NCI-H2029 treated with DMSO at 0.1 percent for 48 hours (cell line): ENCODE measurements at places on chromosomes 12 and 14.

GRCh38 chr12:122385171-122386016 is 37.1 kb downstream of the CLIP1 start:
- DNase-seq, result no peak

DNA sequence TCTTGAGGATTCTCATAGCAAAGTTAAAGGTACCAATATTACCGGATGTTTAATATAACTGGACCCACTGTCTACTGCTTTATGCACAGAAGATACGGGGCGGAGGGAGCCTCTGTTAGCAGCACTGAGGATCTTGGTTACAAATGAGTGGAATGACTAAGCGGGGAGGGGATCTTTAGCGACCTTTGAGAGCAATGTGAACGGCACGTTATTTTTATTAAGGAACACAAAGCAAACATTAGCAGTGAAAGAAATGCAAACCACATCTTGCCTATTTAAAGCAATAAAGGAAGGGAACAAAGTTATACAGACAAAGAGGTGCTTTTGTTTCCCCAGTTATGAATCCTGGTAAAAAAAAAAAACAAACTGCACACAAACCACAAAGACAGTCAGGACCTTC is 27.1 kb upstream of the PRMT8 start:
- no peak for DNase-seq

DNA sequence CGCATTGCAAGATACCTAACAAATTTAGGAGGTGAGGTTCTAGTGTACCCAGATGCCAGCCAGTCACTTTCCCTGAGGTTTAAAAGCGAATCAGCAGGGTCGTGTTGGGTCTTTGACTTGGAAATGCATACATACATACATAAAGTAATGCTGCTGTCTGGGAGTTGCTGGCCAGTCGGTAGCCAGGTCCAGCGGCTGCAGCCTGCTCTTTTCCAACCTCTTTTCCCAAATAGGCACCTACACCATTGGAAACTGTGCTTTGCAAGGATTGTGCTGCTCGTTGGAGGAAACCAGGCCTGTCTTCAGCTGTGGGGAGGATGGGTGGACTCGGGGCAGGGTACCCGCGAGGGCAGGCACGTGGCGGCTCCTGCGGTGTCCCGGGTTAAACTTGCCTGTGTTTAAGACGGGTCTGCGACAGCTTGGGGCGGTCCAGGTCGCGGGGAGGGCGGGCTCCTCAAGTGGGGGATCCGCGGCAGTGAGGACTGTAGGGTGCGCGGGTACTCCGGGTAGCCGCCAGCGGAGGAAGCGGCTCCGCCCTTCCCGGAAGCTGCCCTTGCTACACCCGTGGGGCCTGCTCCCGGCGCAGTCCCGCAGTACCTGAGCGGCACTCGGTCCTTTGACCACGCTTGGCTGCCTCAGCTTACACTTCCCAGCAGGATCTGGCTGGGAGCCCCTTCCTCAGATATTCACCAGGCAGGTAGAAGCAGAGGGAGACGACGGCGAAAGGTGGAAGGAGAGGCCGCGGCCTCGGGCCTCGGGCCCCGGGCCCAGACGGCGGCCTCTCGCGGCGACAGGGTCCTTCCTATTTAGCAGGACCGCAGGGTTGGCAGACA is 2.7 kb downstream of the TTC6 start:
- DNase-seq, result peak; percentile 48

DNA sequence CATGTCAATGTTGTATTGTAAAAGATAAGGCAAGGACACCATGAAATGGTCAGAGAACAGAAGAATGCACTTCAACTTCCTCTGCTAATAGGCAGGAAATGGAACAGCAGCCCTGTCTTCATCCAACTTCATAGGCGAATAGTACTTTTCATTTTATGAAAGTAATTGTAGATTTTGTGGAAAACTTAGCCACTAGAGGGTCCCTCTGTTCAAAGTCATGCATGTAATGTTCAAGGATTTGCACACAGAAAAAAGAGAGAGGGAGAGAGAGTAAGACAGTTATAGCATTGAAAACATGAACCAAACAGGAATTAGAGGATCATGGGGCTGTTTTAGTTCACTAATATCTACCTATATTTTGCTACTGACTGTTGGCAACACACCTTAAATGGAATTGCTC is 172.2 kb downstream of the FLRT2 start:
- no peak for DNase-seq

DNA sequence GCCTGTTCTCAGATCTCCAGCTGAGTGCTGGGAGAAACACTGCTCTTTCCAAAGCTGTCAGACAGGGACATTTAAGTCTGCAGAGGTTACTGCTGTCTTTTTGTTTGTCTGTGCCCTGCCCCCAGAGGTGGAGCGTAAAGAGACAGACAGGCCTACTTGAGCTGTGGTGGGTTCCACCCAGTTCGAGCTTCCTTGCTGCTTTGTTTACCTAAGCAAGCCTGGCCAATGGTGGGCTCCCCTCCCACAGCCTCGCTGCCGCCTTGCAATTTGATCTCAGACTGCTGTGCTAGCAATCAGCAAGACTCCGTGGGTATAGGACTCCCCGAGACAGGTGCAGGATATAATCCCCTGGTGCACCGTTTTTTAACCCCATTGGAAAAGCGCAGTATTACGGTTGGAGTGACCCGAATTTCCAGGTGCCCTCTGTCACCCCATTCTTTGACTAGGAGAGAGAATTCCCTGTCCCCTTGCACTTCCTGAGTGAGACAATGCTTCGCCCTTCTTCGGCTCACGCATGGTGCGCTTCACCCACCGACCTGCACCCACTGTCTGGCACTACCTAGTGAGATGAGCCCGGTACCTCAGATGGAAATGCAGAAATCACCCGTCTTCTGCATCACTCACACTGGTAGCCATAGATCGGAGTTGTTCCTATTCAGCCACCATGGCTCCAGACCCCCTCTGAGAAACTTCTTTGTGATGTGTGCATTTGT is 650.3 kb upstream of the ALG10B start:
- DNase-seq, result no peak

- no peak for DNase-seq
These were observed 6.8 kb downstream of the LTA4H start for GRCh38 chr12:96028538-96028937.
